ENCODE measurements at places on chromosomes 7 and 10.

DNA sequence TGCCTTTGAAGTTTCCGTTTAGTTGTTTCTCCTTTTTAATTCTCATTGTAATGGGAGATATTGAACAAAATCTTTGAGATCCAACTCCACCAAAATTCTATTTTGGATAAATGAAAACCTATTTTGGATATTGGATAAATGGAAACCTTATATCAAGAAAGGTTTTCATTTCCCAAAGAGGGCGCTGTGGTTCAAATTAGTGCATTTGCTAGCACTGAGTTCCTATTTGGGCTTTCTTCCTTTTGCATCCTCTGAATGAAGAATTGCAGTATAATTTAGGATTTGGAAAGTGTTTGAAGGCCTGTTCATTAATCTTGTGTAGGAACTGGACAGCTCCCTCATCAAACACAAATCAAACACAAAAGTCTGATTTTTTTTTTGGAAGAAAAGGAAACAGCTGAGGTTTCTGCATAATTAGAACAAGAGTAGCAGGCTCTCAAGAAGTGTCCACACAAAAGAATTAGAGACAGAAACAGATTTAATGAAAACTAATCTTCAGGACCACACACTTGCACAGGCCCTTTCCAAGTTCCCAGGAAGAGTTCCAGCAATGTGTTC, 80.8 kb upstream of the KLF14 start:
- peak; percentile 81 for DNase-seq

GRCh38 chr10:4249841-4250586, 465.0 kb upstream of the KLF6 start:
- no peak for DNase-seq

GRCh38 chr10:66792441-66792840, 133.4 kb upstream of the LRRTM3 start:
- DNase-seq, result no peak

DNA sequence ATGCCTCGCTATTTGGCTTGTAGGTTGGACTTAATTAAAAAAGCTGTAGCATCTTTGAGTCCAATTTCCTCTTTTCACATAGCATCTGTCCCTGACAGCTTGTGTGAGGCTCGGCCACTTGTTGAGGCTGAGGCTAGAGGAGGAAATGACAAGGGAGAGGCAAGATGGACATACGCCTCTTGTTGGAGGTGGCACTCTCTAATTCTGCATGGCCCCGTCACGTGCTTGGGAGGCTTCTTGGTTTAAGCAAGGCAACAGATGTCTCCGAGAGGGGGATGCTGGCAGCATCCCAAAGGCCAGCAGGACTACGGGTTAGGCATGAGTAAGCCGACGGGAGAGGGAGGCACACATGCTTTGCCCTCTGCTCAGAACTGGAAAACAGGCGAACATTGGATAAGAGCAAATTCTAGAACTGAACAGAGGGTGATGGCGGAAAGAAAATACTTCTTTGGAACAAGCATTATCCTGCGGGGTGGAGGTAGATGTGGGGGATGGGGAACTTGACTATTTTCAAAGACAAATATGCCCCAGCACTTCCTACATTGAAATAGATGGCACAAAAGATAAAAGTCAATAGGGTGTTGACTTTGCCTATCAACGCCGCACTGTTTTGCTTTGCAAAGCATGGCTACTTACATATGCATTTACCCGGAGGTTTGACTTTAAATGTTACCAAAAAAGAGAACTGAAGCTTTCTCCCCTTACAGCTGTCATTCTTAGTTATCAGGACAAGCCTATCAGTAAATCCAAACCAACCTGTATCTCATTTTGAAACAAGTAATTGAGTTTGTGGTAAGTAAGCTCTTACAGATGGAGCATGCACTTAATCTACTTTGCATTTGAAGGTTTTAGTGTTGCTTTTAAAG, 94.8 kb downstream of the CHN2 start:
- no peak for DNase-seq

DNA sequence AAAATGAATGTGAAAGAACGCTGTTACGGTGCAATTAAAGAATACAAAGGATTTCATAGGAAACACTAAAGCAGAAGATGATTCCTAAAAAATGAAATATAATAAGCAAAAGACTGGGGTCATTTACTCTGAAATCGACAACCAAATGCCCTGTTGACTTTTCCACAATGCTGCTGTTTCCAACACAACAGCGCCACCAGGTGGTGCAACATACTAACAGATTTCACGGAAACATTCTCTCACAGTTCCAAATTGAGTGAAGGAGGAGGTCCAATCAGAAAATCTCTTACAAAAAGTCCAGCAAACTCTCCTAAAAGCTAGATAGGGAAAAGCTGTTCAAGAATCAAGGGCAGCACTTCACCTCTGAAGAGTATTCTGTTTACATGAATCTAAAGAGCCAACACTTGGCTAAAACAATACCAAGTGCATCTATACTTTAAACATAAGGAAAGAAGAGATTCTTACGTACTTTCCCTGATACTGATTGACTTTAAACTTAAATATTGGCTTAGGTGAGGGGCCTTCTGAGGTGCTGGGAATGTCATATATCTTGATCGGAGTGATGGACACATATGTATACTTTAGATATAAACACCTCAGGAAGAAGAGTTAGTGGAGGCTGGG, 55.9 kb downstream of the UPF2 start:
- peak; percentile 94 for DNase-seq

DNA sequence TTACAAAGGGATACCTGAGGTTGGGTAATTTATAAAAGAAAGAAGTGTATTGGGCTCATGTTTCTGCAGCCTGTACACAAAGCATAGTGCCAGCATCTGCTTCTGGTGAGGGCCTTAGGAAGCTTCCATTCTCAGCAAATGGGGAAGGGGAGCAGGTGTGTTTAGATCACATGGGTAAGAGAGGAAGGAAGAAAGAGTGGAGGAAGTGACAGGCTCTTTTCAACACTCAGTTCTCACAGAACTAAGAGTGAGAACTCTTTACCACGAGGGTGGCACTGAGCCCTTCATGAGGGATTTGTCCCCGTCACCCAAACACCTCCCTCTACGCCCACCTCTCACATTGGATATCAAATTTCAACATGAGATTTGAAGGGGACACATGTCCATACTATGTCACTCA, 506 bp upstream of the FAM170B start:
- no peak for DNase-seq

GRCh38 chr10:53403688-53404087, 631.1 kb upstream of the MBL2 start:
- no peak for DNase-seq

DNA sequence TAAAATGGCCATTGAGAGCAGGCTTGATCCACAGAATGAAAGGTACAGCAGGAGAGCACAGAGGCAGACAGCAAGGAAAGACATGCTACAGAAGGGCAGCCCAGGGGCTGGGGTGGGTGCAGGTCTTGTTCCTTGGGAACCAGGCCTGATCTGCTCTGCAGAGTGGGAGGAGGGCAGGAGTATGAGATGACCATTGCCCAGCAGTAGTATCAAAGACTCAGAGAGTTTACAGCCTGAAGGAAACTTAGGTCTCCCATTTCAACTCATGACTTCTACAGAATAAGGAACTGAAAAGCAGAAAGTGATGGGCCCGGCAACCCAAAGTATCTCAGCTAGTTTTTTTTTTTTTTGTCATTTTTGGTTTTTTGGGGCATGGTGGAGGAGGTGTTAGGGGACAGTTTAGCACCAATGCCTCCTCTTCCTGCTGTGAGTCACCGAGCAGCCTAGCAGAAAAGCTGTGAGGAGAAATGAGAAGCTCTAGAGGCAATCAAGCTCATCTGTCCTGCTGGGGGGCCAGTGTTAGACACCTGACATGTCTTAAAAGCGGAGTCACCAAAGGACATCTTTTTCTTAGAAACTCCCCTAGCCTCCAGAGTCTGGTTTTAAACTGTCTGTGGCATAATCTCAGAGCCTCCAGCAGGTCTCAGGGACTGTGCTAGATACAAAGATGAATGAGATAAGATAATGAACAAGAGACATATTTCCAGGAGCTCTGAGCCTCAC, 34.3 kb upstream of the HERPUD2 start:
- no peak for DNase-seq

DNA sequence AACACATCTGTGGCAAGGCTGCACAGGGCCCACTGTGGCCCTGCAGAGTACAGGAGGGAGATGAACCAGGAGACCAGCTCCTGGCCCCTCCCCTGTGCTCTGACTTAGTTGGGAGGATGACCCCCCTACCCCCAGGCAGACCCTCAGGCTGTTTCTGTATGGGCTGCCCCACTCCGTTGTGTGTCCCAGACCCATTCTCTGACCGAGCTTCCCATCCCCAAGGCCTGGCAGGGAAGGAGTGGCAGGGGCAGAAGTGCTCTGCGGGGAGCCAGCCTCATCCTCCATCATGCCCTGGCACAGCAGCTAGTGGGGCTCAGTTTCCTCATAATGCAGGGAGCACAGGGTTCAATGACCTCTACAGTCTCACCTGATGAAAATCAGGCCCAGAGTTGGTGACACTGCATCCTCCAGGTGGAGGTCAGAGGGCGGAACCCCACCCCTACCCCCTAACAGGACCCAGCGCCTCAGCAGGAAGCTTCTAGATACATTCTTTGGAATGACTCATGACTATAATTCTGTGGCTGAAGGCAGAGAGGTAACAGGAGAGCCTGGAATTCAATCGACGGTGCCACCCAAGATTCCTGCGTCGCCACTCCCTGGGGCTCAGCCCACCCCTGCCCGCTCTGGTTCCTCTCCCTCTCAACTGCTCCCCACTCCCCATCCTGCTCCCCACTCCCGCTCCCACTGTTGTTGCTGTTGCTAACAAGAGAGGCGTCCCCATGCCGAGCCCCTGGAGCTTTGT, 18.2 kb downstream of the PODXL start:
- DNase-seq, result peak; percentile 61

- DNase-seq, result no peak
These were observed 246.3 kb upstream of the VWC2 start for GRCh38 chr7:49527182-49527581.

- no peak for DNase-seq
These were observed 1.8 kb downstream of the KCNIP2 start for GRCh38 chr10:101841826-101842225.
